ENCODE measurements at places on chromosomes 4 and X.
A peak's percentile ranks its signal among the peaks of the same experiment; 100 is the strongest.

- no peak for DNase-seq
Measured at GRCh38 chr4:188975271-188975670, 836.0 kb downstream of the TRIML1 start.

DNA sequence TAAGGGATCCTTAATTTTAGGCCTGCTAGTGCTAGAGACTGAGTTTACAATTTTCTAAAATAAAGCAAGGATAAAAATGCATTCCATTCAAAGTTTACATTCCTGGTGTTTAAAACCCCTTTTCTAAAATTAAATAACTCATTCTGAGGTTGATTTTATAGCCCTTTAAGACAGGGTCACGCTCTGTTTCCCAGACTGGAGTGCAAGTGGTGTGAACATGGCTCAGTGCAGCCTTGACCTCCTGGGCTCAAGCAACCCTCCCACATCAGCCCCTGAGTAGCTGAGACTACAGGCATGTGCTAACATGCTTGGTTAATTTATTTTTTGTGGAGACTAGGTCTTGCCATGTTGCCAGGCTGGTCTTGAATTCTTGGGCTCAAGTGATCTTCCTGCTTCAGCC, 6.8 kb upstream of the CDKL2 start:
- peak; percentile 39 for DNase-seq

DNA sequence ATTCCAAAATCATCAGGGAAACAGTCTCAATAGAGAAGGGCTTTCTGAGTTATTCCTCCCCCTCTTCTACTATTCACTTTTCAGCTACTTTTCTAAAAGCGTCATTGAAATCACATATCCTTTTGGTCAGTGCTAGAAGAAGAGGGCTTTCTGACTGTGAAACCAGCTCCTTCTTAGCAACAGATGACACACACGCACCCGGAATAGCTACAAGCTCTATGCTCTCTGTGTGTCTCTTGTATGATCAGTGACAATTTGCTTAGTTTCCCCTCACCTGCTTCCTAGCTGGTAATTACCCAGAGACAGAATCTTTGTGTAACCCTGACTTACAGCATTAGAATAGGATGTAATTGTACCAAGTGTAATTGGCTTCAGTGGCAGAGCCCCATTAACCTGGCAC, 268.1 kb upstream of the SLITRK2 start:
- DNase-seq = no peak

DNA sequence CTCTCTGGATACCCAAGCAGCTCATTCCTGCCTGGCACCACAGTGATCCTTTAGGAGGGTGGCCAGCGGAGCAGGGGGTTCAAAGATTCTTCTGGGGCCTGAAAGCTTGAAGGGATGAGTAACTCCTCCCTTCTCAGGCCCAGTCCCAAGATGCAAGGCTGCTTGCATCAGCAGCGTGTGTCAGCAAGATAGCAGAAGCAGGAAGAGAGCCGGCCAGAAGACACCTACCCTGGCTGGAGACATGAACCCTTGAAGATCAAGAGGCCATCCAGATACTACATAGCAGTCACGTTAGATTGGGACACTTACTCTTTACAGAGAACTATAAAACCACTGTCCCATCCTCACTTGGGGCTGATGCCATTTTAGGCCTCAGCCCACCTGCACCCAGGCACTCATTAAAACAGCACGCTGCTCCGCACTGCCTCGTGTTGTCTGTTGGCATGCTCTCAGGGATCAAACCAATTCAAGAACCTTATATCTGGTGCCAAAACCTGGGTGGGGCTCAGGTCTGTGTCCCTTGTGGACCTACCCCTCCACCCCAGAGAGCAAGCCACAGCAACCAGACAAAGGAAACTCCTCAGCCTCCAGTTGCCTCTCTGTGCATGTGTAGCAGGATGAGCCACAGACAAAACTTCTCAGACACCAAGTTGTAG, 6.5 kb downstream of the UGT2B17 start:
- DNase-seq = no peak

GRCh38 chr4:98452091-98452490, 190.9 kb downstream of the RAP1GDS1 start:
- DNase-seq = no peak

GRCh38 chrX:19715711-19716638, 171.4 kb downstream of the SH3KBP1 start:
- DNase-seq = peak; percentile 33

GRCh38 chr4:76293772-76294171, 12.8 kb upstream of the STBD1 start:
- no peak for DNase-seq

DNA sequence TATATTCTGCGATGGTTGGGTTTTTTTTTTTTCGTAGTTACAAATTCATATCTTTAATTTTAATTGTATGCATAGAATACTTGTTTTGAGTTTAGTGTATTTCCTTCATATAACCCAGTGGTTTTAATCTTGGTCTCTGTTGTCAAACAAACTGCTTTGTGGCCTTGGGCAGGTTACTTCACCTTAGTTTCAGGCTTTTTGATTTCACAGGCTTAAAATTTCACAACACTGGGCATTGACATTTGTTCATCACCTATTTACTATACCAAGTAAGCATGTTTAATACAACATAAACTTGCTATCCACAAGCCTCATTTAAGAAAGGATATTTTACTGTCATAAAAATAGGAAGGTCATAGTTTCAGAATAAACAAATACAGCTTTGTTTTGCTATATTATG, 14.7 kb downstream of the RAPGEF2 start:
- no peak for DNase-seq

DNA sequence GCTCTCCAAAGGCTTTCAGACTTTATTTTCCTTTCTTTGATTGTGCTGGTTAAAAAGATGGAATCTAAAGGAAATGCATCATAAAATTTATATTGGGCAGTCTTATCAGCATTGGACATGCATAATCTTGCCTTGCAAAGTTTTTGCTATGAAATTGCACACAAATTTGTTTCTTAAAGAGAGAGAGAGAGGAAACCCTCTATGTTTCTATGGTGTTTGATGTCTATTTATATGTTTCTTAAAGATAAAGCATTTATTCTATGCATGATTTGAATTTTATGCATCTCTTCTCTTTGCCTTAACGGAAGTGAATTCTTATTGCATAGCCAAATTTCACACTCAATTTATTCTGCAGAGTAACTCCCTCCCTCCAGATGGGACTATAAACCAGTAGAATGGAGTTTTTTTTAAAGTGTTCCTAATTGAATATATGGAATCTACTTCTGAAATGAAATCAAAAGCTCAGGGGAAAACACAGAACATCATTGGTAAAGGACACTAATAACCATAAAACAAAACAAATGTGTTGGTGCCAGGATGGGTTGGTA, 83.5 kb upstream of the PPARGC1A start:
- DNase-seq = no peak

- DNase-seq = no peak
Measured at GRCh38 chrX:1451661-1452515, 821 bp downstream of the ASMTL start.

DNA sequence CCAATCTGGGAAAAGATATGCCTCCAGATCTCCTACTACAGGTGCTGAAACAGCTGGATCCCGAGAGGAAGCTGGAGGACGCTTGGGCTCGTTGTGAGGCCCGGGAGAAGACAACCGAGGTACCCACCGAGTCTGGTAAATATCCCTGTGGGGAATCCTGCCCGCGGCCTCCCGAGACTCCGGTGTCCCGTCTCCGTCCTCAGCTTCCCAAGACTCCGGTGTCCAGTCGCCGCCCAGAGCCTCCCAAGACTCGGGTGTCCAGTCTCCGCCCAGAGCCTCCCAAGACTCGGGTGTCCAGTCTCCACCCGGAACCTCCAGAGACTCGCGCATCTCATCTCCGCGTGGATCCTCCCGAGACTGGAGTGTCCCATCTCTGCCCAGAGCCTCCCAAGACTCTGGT, 639 bp downstream of the FAM47B start:
- DNase-seq = no peak

GRCh38 chrX:72247206-72247942, 8.5 kb upstream of the ERCC6L start:
- DNase-seq = no peak

GRCh38 chr4:26893491-26893890, 32.9 kb downstream of the STIM2 start:
- DNase-seq = no peak

- peak; percentile 31 for DNase-seq
Measured at GRCh38 chr4:56990109-56990905, 11.6 kb downstream of the POLR2B start.

DNA sequence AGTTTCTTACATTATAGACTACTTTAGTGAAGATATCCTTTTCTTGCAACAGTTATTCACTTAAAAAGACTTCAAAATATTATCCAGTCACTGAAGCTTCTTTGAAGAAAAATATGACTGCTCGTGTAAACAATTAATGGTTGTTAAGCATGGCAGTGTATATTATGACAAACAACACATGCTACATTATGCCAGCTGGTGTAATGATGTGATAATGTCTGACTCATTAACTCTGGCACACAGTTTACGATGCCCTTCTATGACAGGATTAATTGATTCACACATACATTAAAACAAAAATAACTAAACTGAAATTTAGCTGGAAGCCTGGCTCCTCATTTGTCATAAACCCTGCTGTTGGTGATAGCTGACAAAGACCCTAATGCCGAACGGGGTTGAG, 22.4 kb downstream of the GK2 start:
- no peak for DNase-seq

- no peak for DNase-seq
Measured at GRCh38 chr4:121200795-121201472, 36.8 kb upstream of the TNIP3 start.

- no peak for DNase-seq
Measured at GRCh38 chrX:94107981-94108380, 434.0 kb downstream of the FAM133A start.

DNA sequence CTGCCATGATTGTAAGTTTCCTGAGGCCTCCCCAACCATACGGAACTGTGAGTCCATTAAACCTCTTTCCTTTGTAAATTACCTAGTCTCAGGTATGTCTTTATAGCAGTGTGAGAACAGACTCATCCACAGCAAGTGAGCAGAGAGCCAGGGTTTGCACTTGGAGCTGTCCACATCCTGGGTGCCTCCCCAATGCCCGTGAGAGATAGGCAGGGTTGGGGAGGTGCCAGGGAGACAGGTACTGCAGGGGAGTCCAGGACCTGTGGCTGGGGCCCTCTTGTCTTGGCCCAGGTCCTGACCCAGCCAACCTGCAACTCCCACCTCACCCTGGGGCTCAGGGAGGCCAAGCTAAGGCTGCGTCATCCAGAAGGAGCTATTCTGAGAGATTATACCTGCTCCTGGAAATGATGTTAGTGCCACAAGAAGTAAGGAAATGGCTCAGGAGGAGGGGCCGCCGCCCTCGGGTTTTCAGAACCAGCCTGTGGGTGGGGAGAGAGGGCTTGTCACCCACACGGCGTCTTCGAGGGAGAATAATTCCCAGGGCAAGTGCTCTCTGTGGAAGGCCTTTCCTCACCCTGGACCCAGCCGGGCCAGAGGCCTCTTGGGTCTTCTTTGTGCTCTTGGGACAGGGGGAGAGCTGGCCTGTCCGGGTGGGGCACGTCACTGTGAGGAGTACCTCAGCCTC, 66.5 kb downstream of the ADRA2C start:
- no peak for DNase-seq

GRCh38 chr4:143451186-143451585, 62.3 kb upstream of the SMARCA5 start:
- DNase-seq = no peak

DNA sequence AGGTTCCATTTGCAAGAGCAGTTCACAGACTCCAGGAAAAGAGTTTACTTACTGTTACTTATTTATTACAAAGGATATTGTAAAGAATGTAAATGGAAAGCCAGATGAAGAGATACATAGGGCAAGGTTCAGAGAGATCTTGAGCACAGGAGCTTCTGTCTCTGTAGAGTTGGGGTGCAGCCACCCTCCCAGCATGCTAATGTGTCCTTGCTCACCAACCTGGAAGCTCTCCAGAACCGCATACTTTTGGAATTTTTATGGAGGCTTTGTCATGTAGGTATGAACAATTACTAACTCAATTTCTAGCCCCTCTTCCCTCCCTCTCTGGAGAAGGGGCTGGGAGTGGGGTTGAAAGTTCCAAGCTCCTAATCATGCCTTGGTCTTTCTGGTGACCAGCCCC, 857.2 kb downstream of the RPA4 start:
- DNase-seq = no peak

Data from mesenchymal stem cell (in vitro differentiated cells and primary cell).